ENCODE measurements at places on chromosomes 4 and X.

- no peak for DNase-seq
These were observed 535.7 kb upstream of the INTU start for GRCh38 chr4:127097061-127097460.

GRCh38 chr4:147596981-147597380 lies 20.2 kb upstream of the TMEM184C start:
- DNase-seq: no peak

- peak; percentile 0 for DNase-seq
These were observed 101.0 kb upstream of the UBQLN2 start for GRCh38 chrX:56462389-56462788.

DNA sequence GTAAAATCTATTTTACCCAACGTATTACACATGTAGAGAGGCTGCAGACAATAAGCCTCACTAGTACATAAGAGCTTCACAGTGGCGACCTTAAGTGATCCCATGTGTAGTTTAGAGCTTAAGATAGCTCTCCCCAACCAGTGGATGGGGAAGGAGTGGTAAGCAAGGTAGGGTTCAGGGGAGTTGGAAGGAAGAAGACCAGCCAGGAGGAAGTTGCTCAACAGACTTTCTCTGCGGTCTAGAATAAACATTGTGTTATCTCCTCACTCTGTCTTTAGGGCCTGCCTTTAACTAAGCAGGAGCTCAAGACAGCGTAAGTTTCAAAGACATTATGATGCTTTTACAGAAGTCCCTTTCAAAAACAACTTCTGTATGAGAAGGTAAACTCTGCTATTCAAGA lies 16.8 kb downstream of the MEPE start:
- DNase-seq: no peak

- no peak for DNase-seq
These were observed 35.0 kb upstream of the GYG2 start for GRCh38 chrX:2793752-2794151.

GRCh38 chr4:15778289-15779241 lies at the start of gene CD38:
TSS of gene CD38 (plus strand) at chr4:15778328. CDS start at chr4:15778415, 87 bp downstream.
- DNase-seq: peak; percentile 35

GRCh38 chr4:8830611-8831200 lies 40.9 kb downstream of the HMX1 start:
- no peak for DNase-seq

- no peak for DNase-seq
These were observed 461.8 kb upstream of the PRKX start for GRCh38 chrX:4175221-4175620.

- DNase-seq: no peak
These were observed 21.0 kb downstream of the SEC24D start for GRCh38 chr4:118814891-118815290.

- DNase-seq: no peak
These were observed 210.8 kb downstream of the MGST2 start for GRCh38 chr4:139876337-139876941.

- no peak for DNase-seq
These were observed 105.1 kb downstream of the PHF8 start for GRCh38 chrX:53939127-53939526.

DNA sequence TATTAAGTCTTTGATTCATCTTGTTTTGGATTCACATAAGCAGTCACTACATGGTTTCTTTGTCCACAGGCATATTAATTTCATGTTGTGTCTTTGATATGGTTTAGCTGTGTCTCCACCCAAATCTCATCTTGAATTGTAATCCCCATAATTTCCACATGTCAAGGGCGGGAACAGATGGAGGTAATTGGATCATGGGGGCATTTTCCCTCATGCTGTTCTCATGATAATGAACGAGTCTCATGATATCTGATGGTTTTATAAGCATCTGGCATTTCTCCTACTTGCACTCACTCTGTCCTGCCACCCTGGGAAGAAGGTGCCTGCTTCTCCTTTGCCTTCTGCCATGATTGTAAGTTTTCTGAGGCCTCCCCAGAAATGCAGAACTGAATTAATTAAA lies 1811.2 kb upstream of the PCDH10 start:
- DNase-seq: no peak

GRCh38 chrX:132181364-132181763 lies 37.9 kb downstream of the RAP2C start:
- DNase-seq: no peak

DNA sequence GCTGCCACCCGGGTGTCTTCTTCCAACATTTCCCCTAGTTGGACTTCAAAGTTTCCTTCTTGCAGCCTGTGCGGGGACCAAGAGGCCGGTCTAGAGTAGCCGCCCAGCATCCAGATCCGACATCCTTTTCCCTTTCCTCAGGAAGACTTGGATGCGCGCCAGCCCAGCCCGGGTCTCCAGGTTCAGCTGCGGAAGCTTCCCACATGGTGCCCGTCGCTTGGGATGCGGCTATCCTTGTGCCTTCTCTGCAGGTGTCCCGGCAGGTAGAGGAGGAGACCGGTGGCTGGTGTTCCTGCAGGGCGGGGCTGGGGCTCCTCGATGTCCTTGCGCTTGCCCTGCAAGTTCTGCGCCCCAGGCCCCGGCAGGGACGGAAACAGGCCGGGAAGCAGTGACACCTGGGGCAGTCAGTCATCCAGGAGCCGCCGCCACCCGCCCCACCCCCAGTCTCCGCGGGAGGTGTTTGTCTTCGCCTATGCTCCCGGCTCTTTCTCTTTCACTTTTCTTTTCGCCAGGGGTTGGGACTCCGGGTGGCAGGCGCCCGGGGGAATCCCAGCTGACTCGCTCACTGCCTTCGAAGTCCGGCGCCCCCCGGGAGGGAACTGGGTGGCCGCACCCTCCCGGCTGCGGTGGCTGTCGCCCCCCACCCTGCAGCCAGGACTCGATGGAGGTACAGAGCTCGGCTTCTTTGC lies at the start of gene IL15:
IL15 (plus strand) TSS at position 502 of the 689 bp plus-strand sequence. CDS start 82,882 bp downstream, outside the sequence.
- DNase-seq: peak; percentile 74

DNA sequence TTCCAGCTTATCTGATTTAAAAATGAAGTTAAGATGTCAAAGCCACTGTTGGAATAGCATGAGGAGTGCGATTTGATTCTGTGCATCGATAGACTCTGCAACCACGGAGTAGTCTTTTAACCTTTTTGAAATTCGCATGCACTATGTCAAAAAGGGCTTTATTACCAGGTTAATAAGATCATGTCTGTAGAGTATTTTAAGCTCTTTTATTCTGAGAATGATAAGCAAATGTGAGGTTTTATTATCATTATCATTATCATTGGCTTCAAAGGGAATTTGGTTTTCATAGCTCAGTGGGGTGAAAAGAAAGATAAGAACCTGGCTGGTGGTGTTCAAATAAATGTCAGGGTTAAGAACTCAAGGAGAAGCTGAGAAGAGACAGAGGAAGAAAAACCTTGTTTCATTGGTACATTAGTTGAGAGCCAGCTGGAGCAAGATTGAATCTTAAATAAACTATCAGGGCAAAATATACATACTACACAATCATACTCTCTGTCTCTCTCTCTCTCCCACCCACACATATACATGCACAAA lies 102.6 kb downstream of the MMRN1 start:
- DNase-seq: no peak

DNA sequence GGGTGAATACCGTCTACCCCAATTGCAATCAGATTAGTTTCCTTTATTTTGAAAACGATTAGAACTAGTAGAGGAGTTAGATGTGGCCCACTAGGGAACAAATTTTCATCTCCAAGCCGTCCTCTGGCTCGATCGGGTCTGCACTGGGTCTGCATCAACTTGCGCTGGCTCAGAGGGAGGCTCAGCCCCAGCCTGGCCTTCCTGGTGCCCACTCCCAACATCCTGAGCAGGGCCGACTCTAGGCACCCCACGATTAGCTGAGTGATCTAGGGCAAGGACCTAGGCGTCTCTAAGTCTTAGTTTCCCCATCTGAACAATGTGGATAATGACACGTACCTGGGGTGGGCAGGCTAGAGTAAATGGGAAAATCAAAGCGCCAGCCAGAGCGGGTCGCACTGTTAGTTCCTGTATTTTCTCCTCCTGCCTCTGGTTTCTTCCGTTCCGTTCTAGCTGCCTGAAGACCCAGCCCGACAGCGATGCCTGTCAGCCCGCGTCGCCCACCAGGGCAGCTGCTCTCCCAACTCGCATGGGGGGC lies 7.7 kb upstream of the HAND2 start:
- DNase-seq: peak; percentile 37

- peak; percentile 36 for DNase-seq
These were observed 22.9 kb downstream of the FHL1 start for GRCh38 chrX:136170139-136170800.

DNA sequence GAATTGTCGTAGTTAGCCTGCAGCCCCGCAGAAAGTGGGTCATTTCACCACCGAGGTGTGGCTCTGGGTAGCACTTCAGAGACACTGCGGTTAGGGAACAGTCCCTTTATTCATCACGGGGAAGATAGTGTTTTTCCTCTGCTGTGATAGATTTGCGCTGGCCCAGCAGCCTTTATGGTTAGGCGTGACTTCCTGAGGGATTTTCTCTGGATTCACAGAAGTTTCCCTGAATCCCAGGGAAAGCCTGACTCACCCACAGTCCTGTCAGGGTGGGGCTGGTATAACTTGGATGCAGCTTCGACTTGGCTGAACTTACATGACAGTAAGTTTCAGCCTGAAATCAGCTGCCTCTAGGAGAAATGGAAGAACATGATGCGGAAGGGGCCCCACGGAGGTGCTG lies 196.3 kb upstream of the HHIP start:
- DNase-seq: peak; percentile 10

DNA sequence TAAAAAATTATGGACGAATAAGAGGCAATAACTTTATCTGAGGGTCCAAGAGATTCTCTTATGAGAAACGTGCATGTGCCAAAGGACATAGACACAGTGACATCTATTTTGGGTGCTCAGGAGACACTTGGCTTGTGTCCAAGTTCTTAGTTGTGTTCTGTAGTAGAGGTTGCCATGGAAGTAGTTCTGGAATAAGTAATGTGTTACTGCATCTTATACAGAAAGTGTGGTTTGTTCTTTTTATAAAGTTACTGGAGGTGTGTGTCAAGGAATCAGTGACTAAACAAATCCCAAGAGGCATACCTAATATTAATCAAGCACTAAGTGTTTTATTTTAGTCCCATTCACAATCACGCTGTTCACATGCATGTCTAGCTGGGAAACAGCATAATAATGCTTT lies 305.7 kb downstream of the ARHGAP24 start:
- peak; percentile 71 for DNase-seq

DNA sequence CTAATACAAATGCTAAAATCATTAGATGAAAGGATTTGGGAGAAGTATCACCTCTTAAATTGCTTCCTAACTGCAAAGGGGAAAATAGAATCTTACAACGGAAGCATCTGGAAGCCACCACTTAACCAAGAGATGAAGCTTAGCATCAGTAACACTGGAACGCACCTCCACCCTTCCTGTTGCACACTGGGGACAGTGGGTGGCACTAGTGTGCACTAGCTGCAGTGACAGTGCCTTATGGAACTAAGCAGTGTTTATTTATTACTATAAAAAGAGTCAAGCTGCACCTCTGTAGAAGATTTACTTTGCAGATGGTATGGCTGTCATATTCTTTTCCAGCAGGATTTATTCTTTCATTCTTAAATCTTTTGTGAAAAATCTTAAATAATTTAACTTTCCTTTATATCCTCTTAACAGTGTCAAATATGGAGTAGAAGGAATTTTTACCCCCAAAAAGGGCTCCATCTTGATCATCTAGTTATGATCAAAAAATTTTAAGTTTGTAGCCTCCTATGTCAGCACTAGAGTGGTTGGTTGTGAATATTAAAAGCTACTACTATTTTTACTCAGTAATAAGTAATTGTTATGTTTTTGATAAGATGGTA lies 76.7 kb downstream of the SCD5 start:
- DNase-seq: peak; percentile 58

- DNase-seq: no peak
These were observed 21.2 kb upstream of the IRAK1 start for GRCh38 chrX:154040863-154041262.

DNA sequence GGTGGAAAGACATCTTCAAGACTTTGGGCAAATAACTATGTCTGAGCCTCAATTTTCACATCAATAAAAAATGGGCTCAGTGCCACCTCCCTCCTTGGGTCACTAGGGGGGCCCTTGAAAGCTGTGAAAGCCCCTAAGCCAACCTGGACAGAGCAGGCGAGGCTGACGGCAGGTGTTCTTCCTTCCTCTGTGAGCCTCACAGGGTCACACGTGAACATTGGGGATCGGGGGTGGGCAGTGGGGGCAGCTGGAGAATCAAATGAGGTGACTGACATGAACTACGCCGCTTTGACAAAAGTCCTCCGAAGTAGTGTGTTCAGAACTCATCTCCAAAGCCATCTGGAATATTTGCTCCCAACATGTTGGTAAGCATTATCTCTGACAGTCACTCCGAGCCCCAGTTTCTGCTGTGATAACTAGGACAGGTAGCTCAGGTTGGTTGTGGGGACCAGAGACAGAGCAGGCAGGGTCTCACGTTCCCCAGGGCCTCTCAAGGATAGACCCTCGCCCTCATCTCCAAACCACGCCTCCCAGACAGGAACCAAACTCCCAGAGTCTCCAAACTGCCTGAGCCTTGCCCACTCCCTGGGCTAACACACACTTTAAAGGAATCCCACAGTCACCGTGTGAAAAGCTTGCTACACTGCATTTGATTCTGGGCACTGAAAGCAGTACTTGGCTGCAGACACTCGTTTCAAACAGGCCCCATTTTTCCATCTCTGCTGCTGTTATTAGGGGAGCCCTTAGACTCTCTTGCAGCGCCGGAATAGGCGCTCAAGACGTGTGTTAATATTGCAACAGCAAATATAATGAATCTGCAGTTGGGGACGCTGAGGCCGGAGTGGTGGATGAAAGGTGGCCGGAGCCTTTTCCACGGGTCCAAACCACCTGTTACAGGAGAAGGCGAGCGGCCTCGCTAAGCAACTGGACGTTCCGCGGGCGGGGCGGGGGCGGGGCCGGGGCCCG lies 717 bp upstream of the WFS1 start:
- no peak for DNase-seq

DNA sequence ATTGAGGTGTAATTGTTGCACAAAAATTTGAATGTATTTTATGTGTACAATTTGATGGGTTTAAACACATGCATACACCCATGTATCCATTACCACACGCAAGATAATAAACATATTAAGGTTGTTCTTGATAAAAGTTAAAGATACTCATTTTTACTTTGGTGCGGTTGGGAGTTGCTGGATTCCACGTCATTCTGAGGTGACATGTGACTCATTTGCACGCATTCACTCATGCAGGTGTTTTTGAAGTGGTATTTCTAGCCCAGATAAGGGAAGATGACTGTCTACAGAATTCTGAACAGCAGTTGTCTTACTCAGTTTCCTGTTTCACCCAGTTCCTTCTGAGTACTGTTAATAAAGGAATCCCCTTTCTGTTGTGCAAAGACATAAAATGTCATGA lies 142.0 kb downstream of the RTL3 start:
- DNase-seq: no peak

DNA sequence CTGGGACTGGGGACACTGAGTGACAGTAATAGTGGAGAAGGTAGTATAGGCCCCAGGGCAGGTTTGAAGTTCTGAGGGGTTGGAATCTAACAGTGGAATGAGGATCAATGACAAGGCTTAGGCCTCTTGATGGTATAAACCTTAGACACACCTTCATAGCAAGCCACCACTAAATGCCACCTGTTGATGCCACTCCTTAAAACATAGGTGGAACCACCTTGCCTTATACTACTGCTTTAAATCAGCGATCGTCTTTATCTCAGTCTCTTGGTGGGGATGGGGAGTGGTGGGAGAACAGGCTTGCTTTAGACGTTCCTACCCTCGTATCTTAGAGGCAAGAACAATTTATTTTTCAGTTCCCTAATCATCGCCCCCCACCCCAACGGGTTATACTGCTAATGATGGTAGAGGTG lies 1.2 kb downstream of the RAB33B start:
- DNase-seq: no peak

- DNase-seq: no peak
These were observed 173.9 kb upstream of the PGRMC2 start for GRCh38 chr4:128461291-128462102.
